Natural killer cell (primary cell): ENCODE measurements at places on chromosomes 1 and 21. TPM values are rescaled to one million over a fixed set of nuclear protein-coding genes. Genes with fewer than 3 reads are reported as not detected.

Gene KCNH1
- not detected for total RNA-seq

Gene MTARC1
- total RNA-seq, result not detected

Gene ATPAF1
- 19.0 TPM for total RNA-seq

Gene HSD3B2
- not detected for total RNA-seq

DNA sequence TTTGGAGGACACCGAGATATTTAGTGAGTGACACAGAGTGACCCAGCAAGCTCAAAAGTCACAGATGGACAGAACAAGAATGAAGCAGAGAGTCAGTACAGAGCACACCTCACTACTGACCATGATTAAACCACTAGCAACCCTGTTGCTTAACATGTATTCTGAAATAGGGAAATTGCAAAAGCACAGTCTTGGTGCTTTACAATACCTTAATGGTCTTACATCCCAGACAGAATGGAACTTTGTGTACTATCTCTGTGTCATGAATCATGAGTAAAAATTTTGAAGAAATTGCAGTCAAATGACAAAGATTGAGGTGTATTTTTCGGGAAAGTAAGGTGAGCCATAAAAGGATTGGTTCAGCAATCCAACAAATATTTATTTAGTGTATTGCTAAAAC is 2.7 kb upstream of the SAMSN1 start:
- no peaks in the 10 kb centered on the region for H3K36me3 ChIP-seq
- H3K4me1 ChIP-seq, result peaks cover 7% of the 10 kb centered on the region
- H3K27me3 ChIP-seq, result no peaks in the 10 kb centered on the region
- H3K4me3 ChIP-seq, result no peak overlapping the region

- no peak overlapping the region for H3K27ac ChIP-seq
- H3K36me3 ChIP-seq, result peaks cover 4% of the 10 kb centered on the region
- no peak for DNase-seq
- no peaks in the 10 kb centered on the region for H3K4me1 ChIP-seq
Observed at GRCh38 chr1:22533244-22533895, 29.9 kb upstream of the EPHA8 start.

DNA sequence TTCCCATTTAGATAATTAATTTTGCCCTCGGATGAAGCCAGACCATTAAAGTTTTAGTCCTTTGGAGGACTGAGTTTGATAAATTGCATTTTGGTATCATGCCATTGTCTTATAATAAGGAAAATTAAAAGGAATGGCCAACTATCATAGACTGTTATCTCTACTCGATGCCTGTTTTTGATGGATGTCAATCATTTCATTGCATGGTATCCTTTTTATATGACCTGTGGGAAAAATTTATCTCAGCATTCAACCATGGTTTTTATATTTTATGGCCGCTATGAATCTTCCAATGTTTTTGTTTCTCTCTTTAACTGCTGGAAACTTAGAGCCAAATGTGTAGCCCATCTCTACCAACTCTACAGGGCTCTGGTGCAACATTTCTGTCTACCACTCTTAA is 9.9 kb upstream of the CCT8 start:
- no peak for DNase-seq
- no peaks in the 10 kb centered on the region for H3K36me3 ChIP-seq
- no peak overlapping the region for H3K4me3 ChIP-seq
- H3K27ac ChIP-seq, result no peak overlapping the region
- peaks cover 27% of the 10 kb centered on the region for H3K4me1 ChIP-seq

DNA sequence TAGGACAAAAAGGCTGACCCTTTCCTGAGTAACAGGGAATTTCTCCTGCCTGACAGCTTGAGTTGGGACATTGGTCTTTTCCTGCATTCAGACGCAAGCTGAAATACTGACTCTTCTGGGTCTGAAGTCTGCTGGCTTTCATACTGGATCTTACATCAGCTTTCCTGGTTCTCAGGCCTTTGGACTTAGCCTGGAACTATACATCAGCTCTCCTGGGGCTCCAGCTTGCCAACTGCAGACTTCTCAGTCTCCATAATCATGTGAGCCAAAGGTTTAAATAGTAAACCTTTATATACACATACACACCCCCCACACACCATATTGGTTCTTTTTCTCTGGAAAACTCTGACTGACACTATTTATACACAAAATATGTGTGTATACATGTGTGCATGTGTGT is 59.0 kb upstream of the KCND3 start:
- no peaks in the 10 kb centered on the region for H3K4me1 ChIP-seq
- no peak overlapping the region for H3K27ac ChIP-seq
- no peak for DNase-seq

- DNase-seq, result peak; percentile 20
- no peak overlapping the region for H3K27ac ChIP-seq
- H3K36me3 ChIP-seq, result no peaks in the 10 kb centered on the region
- H3K4me1 ChIP-seq, result peaks cover 20% of the 10 kb centered on the region
- peaks cover 33% of the 10 kb centered on the region for H3K27me3 ChIP-seq
Observed at GRCh38 chr1:234781241-234782065, 171.5 kb upstream of the IRF2BP2 start.

DNA sequence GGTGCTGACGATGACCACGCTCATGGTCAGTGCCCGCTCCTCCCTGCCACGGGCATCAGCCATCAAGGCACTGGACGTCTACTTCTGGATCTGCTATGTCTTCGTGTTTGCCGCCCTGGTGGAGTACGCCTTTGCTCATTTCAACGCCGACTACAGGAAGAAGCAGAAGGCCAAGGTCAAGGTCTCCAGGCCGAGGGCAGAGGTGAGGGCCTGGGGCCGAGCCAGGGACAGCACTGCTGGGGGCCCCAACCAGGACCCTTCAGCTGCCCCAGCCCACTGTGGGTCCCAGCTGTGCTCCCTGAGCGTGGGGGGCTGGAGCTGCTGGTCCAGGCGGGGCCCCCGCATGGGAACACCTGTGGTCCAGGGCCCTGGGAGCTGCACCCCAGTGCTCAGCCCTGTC is 10.4 kb downstream of the GABRD start:
- no peak for DNase-seq
- no peak overlapping the region for H3K27ac ChIP-seq
- H3K4me1 ChIP-seq, result peaks cover 13% of the 10 kb centered on the region
- no peaks in the 10 kb centered on the region for H3K27me3 ChIP-seq

DNA sequence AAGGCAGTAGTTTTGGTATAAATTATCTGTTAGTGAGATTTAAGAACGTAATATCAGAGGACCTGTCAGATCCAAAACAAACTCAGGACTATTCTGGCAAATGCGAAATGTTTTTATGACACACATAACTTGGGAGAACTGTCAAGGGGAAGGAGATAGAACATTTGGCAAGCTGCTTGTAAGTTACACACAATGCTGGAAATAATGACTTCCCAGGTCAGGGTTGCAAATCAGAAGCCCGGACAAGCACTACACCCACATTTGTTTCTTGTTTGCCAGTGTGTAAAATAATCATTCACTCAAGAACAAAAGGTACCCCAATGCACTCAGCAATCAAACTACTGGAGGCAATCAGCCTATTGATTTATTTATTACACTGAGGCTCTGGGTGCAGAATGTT is 354.7 kb downstream of the KCNH1 start:
- no peak overlapping the region for H3K4me3 ChIP-seq
- no peaks in the 10 kb centered on the region for H3K36me3 ChIP-seq
- H3K27ac ChIP-seq, result no peak overlapping the region
- H3K27me3 ChIP-seq, result no peaks in the 10 kb centered on the region
